Osteocyte (in vitro differentiated cells): ENCODE measurements at places on chromosomes 2 and 18.
A peak's percentile ranks its signal among the peaks of the same experiment; 100 is the strongest.

GRCh38 chr2:97706112-97706511 lies 7.3 kb upstream of the ZAP70 start:
- DNase-seq = peak; percentile 72

- no peak for DNase-seq
Measured at GRCh38 chr2:12672711-12673315, 43.9 kb upstream of the TRIB2 start.

GRCh38 chr2:8575834-8576423 lies 105.9 kb upstream of the ID2 start:
- DNase-seq = peak; percentile 75

DNA sequence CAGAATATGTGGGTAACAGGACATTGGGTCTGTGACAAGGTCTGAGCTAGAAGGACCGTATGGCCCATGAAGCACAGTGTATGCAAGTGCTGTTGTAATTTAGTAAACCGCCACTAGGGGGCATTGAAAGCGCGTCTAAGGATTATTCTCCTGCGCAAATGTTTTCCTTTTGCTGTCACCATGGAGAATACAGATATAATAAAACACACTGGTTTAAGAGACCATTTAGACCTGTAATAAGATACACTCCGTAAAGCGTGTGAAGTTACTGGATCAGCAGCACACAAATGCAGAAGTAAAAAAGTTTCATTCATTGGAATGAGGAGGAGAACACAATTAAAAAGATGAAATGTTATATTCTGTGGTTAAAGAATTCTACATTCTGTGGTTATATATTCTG lies 272.4 kb downstream of the AGAP1 start:
- DNase-seq = peak; percentile 91

GRCh38 chr2:1731963-1732768 lies 12.1 kb downstream of the PXDN start:
- peak; percentile 83 for DNase-seq

DNA sequence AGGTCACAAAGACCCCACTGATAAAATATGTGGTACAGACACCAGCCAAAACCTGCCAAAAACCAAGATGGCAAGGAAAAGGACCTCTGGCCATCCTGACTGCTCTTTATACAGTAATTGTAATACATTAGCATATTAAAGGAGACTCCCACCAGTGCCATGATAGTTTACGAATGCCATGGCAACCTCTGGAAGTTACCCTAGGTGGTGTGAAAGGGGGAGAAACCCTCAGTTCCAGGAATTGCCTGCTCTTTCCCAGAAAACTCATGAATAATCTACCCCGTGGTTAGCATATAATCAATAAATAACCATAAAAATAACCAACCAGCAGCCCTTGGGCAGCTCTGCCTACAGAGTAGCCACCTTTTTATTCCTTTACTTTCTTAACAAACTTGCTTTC lies 129.8 kb upstream of the EPB41L3 start:
- DNase-seq = no peak

DNA sequence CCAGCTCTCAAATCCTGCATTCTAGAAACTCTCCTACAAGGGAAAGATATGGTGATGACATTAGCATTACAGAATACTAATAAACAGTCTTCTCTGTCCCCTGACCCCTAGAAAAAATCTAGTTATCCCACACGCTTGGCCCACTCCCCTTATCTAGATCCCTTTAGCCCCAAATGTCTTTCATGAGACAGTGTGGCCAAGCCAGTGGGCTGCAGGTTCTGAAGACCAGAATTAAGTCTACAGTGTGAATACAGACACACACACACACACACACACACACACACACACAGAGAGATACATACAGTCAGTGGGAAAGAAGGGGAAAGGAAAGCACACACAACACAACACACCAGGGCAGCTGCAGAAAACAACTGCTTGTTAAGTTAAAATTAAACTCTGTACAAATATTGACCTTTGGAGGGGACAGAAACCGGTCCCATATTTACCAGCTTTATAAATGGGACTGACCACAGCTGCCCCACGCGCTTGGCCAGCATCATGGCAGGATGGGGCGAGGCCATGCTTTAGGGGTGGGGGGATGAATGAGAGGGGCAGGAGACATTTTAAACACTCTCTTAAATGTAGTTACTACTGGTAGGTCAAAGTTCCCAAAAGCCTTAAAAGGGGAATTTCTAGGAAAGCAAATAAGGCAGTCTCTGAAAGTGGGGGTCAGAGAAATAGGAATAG lies 49.1 kb downstream of the NHEJ1 start:
- no peak for DNase-seq

GRCh38 chr2:42974169-42974720 lies 181.9 kb upstream of the HAAO start:
- no peak for DNase-seq

- DNase-seq = peak; percentile 32
Measured at GRCh38 chr2:236209535-236209934, 41.3 kb upstream of the GBX2 start.

DNA sequence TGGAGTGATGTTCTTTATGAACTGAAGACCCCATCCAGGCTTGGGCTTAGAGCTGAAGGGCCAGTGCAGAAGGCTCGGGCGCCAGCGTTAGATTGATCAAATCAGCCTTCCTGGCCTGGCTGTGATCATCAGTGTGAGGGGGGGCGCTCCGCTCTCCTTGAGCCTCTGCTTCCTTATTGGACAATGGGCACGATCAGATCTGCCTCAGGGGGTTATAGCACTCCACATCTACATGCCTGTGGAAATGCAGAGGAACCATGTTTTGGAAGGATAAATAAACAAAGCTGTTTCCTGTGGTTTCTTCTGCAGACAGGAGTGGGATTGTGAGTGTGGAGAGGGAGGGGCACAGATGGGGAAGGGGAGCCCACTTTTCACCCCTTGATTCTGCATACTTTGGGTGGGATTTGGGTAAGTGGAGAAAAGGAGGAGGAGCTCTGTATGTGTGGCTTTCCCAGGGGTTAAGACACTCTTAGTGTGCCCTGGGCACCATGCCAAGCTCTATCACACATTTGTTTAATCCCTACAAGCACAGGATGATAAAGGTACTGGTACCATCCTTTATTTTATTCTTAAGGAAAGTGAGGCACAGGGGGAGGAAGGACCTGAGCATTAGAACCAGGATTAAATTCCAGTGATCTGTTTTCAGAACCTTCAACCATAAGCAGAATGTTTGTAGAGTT lies 150.5 kb downstream of the EN1 start:
- DNase-seq = no peak

DNA sequence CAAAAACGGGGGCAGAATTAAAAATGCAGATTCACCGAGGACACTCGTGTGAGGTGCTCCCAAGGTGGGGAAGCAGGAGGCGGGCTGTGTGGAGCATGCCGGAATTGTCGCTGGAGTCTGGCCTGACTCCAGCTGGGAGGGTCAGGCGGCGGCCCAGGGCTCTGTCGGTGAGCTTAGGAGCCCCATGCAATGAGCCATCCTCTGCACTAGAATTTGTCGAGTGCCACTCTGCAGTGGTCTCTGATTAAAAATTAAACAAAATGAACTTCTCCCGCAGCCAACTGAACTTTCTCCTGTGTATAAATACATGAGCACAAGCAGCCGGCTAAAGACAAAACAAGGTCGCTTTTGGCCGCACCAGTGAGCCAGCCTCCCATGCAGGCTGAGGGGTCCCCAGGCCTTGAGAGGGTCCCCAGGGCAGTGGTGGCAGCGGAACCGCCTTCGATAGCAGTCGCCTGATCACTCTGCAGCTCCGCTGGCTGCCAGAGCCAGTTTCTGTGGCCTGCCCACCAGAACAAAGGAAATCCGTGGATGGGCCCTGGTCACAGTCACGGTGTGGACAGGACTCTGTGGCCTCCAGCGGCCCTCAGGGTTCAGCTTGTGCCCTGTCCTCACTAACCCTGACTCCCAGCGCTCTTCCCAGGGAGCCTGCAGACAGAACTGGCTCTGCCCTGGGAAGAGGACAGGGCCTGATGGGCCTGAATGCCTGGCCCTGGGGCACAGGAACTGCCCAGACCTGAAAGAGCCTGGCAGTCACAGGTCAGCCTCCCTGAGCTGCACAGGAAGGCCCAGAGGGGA lies 201.3 kb downstream of the EIPR1 start:
- no peak for DNase-seq

- DNase-seq = no peak
Measured at GRCh38 chr2:105569606-105570005, 170.8 kb upstream of the FHL2 start.

DNA sequence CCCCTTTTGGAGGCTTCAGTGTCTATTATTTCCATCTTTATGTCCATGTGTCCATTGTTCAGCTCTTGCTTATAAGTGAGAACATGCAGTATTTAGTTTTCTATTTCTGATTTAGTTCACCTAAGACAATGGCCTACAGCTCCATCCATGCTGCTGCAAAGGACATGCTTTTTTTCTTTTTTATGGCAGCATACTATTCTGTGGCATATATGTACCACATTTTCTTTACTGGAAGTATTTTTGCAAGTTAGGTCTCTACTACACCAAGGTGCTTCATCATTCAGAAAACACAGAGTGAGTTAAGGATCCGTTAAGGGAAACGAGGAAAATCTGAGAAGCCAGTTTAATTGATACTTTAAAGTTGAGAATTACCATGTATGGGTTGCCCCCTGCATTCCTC lies 297.2 kb downstream of the CDCA7 start:
- no peak for DNase-seq

DNA sequence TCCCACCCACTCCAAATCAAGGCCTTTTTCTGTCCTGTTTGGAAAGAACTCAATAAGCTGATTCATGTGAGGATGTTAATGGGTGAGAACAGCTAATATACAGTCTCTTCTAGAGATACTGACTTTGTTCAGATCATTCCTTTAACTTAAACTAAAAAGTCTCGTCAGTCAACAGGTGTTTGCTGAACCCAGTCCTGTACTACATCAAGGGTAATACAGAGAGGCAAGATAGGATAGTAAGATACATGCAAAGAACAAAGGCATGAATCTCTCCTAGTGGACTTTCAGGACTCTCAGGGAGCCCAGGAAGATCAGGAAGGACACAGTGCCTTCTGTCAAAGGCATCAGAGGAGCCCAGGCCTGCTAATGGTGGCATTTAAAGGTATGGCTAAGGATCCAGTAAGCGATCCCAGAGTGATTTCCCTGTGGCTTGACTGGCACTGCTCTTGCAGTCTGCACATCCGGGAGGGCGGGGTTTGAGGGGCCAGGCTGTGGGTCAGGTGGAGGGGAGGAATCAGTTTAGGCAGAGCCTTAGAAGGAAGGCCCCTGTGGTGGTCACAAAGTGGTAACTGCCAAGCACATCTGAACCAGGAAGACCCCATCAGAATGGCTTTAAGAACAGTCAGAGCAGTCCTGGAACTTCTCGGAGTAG lies 54.0 kb downstream of the EPAS1 start:
- no peak for DNase-seq

DNA sequence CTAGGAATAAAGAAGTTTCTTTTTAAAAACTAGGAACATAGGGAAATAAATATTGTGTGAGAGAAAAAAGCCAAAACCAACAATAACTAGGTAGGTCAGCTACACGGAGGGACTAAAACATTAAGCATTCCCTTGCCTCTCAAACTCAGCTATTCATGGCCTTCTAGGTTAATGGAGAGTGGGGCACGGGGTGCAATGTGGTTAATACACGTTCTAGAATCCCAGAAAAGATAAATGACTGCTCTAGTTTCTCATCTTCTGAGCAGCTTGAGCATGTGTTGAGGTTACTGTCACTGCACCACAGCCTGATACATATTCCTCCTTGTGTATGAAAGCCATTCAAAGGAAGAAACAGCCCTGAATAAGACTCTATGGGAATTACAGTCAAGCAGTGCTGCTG lies 31.4 kb downstream of the SLC8A1 start:
- DNase-seq = no peak

GRCh38 chr2:165390875-165391274 lies 78.6 kb upstream of the CSRNP3 start:
- DNase-seq = no peak

DNA sequence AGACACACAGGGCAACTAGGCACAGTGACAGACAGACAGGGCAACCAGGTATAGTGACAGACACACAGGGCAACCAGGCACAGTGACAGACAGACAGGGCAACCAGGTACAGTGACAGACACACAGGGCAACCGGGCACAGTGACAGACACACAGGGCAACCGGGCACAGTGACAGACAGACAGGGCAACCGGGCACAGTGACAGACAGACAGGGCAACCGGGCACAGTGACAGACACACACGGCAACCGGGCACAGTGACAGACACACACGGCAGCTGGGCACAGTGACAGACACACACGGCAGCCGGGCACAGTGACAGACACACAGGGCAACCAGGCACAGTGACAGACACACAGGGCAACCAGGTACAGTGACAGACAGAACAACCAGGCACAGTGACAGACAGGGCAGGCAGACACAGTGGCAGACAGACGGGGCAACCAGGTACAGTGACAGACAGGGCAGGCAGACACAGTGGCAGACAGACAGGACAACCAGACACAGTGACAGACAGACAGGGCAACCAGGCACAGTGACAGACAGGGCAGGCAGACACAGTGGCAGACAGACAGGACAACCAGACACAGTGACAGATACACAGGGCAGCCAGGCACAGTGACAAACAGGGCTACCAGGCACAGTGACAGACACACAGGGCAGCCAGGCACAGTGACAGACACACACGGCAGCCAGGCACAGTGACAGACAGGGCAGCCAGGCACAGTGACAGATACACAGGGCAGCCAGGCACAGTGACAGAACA lies 64.7 kb upstream of the RAB6C start:
- no peak for DNase-seq

GRCh38 chr18:3397031-3397750 lies 52.8 kb upstream of the TGIF1 start:
- DNase-seq = no peak

DNA sequence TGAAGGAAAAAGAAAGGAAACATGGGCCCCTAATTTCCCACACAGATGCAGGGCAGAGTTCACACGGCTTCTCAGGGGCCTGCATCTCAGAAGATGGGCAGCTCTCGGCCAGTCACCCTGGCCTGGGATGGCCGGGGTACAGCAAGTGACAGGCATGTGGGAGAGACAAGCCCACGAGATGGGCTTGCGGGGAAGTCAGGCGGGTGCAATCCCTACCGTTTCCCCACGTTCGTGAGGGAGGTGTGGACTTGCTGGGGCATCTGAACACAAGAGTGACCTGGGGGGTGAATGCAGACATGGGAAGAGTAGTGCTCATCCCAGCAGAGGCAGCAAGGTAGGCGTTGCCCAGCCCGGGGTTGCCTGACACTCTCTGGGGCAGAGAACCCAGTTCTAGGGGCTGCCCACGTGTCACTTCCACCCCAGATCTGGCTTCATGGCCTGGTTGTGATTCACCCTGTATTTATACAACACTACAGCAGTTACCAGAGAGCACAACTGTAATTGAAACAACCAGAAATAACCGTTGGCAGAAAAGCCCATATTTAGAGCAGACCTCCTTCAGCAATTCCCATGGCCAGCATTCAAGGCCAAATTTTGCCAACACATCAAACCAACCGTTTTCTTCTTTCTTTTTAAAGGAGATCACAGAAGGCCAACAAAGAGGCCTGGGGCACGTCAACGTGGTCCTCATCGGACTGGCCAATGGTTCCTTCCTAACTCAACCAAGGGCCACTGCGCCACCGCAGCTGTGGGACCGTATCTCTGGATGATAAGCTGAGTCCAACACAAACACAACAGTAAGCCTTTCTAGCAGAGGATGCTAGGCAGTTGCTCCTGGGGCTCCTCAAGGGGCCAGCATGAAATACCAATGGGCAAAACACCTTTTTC lies 58.4 kb downstream of the PARD6G start:
- no peak for DNase-seq
